ENCODE measurements at places on chromosomes 7 and 10. TPM values are rescaled to one million over a fixed set of nuclear protein-coding genes. Genes with fewer than 3 reads are reported as not detected.

Gene EPO
- total RNA-seq: not detected

DNA sequence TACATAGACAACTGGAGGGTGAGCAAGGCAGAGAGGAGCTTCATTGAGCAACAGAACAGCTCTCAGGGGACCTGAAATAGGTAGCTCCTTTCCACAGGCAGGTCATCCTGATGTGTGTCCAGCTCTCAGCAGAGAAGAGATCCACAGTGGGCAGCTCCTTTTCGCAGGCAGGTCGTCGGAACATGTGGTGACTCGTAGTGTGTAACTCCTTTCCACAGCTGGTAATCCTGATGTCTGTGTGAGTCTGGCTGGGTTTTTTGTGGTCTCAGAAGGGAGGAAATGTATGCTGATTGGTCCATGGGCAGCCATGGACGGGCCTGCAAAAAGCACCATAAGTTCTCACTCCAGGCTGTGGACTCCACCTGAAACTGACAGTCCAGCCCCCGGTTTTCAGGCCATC lies 24.4 kb upstream of the TES start:
- DNase-seq: no peak

- no peak for DNase-seq
These were observed 9.5 kb downstream of the LMOD2 start for GRCh38 chr7:123665157-123665556.

DNA sequence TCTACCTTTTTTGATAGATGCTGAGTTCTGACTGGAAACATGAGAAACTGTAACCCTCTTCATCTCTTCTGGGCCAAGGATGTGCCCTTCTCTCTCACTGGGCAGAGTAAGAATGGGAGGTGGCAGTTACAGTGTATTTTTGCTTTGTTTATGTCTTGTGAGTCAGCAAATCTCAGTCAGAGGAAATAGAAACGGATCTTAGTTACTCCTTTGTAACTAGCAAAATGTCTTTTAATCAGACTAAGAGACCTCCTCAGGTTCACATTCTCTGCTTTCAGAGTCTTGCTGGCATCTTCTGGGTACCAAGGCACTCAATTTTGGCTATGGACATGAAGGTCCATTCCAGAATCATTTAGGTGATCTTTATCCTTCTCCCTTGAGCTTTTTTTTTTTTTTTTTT lies 70.9 kb downstream of the HHEX start:
- no peak for DNase-seq

DNA sequence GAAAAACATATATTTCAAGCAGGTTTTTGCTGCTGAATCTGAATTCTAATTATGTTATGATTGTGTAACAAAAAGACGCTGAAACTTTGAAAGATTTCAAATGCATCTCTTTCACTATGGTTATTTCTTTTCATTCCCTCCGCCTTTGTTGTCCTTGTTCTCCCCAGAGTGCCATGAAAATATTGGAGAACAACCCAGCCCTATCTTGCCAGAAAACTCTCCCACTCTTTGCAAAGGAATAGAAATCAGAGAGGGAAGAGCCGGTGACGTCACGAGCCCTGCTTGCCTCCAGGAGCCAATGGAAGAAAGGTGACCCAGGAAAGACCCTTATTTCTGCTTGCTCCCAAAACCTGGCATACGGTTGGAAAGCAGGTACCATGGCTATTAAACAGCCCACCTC lies 3.4 kb downstream of the GFRA1 start:
- no peak for DNase-seq

All from activated CD4-positive, alpha-beta T cell treated with anti-CD3 and anti-CD28 coated beads, Interleukin-2, amount 10 ng/mL, durations not matched to agents 24 days and 14 days (primary cell).